Fibroblast of lung (primary cell): ENCODE measurements at places on chromosomes 11 and 22. TPM values are rescaled to one million over a fixed set of nuclear protein-coding genes. Genes with fewer than 3 reads are reported as not detected.

Gene CLNS1A
- total RNA-seq: 130 and 166 TPM in 2 replicates

Gene SMPD1
- total RNA-seq: 33.9 and 52.2 TPM in 2 replicates

Gene GLYAT
- not detected in 2 replicates for total RNA-seq

Gene RFPL3
- not detected in 2 replicates for total RNA-seq

Gene CALCA
- total RNA-seq: not detected in 2 replicates

Gene FOLR1
- total RNA-seq: not detected in 2 replicates

Gene SCO2
- 3.1 and 3.6 TPM in 2 replicates for total RNA-seq

Gene POU2AF3
- total RNA-seq: 0.17 and 0.26 TPM in 2 replicates

DNA sequence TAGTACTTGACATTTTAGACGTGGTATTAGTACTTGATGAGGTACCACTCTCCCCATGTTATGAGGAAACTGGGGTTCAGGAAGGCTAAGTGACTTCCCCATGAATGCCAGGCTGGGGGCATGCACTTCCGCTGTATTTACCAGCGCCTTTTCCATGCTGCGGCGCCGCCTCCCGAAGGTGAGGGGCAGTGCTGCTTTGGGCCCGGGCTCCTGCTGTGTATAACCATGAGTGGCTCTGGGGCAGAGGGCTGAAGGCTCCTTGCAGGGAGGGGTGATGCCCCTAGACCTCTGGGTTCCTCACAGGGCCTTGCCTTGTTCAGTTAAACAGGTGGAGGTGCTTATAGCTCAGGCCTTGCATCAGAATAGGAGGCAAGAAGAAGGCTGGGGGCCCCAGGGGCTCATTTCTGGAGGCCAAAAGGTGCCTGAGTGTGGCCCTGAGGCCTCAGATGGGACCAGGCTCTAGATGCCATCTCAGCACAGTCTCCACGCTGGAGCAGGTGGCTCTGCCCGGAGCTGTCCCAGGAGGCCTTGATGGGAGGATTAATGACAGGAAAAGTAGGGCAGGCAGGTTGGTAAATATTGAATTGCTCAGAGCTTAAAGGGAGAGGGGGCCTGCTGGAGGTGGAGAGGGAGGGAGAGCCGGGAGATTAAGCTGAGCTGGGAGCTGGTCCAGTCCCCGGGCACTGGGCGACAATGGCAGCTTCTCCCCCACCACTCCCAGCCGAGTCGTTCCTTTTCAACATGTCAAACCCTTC is 129.6 kb downstream of the CEP164 start:
- DNase-seq: no peak

DNA sequence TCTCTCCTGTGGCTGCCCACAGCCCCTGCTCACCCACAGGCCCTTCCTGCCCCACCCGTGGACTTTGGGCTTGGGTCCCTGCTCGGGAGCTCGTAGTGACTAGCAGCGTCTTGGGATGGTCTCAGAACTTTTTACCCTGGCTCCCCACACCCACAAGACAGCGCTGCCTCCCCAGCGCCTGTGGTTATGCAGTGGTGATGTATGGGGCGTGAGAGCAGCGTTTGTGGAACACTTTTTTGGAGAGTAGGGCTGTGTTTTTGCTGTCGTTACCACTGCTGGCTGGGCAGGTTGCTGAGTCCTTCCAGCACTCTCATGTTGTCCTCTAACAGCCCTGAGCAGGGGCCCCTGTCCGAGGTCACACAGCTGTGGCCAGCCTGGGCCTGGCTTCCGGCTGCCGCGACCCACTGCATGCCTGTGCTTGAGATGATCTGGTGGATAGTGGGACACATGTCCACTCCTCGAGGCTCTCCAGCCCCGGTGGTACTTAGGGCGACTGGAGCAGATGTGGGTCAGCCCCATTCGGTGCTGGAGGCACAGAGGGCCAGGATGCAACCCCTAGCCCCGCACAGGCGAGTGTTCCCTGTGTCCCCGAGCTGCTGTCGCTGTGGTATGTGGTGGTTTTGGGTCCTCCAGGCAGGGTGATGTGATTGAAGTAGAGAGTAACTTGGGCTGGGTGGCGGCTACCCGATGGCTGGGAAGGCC is 7.1 kb upstream of the GRAMD4 start:
- DNase-seq: no peak

GRCh38 chr22:30268331-30268730 is 1.7 kb upstream of the OSM start:
- DNase-seq: no peak

- DNase-seq: no peak
Observed at GRCh38 chr11:36822829-36823228, 224.8 kb upstream of the RAG2 start.

DNA sequence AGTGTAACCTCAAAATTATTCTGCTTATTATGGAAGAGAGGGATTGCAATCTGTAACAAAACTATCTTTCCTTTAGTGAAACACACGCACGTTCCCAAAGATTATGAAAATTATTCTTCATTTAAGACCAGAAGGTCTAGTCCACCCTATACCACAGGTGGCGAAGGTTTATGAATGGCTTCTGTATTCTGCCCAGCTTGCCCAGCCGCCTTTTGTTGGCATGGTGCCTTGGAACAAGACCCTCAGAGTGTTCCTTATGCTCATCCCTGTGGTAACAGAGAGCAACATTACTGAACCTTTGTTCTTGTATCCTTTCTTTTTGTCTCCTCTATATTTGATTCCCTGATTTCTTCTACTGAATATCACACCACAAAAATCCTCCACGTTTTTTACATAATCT is 116.4 kb downstream of the FAR1 start:
- DNase-seq: no peak

- DNase-seq: no peak
Observed at GRCh38 chr22:47121791-47122190, 359.3 kb downstream of the TBC1D22A start.

- no peak for DNase-seq
Observed at GRCh38 chr11:34724973-34725372, 104.1 kb downstream of the EHF start.

GRCh38 chr11:131626788-131627187 is 256.4 kb downstream of the NTM start:
- DNase-seq: no peak

DNA sequence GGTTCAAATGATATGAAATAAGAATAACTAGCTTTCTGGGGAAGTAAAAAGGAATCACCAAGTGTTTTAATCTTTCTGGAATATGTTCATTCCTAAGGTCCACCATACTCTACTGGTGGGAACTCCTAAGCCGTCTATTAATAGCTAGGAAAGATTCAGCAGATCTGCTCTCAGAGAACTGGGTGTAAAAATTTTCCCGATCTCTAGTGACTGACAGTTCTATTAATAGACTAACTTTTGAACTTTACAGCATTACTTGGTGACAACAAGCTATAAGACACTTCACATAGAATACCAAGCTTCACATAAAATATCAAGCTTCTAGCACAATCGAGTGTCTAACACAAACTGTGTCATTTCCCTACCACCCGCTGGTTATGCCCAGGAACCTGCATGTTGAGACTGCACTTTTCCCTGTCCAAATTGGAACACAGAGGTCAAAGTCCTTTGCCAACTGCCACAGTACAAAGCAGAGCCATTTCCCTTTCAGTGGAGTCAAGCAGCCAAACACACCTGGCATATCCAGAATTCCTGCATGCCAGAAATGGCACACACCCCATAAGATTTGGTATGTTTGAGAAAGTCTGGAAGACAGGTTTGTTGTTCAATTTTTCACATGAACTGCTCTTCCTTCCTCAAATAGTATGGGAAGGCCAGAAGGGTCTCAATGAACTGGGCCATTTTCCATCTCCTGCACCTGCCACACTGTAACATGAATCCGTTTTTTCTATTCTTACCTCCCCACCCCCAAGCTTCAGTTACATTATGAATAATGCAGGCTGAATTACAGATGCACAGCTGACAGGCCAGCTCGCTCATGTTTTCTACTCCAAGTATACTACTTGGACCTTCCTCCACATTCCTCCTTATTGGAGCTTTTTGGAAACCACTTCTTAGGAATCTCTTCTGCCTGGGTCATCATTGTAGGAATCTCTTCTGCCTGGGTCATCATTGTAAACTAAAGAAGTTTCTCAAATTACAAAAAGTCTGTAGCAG is 3.7 kb downstream of the OSBP start:
- DNase-seq: peak; percentile 46
